ENCODE measurements at places on chromosomes 3 and 15.

- no peak for DNase-seq
These were observed 630.8 kb upstream of the KCNMB2 start for GRCh38 chr3:177905173-177906125.

DNA sequence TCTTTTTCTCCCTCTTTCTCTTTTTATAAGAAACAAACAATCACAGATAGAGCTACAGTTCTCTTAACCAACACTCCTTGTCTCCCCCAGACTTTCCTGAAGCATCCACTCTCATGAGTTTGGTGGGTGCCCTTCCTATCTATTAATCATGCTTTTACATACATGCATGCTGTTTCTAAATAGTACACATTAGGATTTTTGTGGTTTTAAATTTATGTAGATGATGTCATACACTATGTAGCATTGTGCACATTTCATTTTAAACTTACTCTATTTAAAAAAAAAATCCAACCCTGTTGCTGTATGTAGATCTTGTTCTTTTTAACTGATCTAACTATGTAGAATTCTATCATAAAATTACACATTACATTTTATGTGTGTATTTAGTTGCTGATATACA, 104.3 kb upstream of the MRPS22 start:
- no peak for DNase-seq

GRCh38 chr3:149374793-149375500, 2.5 kb downstream of the TM4SF1 start:
- DNase-seq, result peak; percentile 48

GRCh38 chr15:82018201-82018600, 27.6 kb downstream of the MEX3B start:
- DNase-seq, result peak; percentile 12

GRCh38 chr3:100463002-100463401, 29.4 kb upstream of the TMEM45A start:
- DNase-seq, result peak; percentile 78
